ENCODE measurements at places on chromosomes 6 and 20.

DNA sequence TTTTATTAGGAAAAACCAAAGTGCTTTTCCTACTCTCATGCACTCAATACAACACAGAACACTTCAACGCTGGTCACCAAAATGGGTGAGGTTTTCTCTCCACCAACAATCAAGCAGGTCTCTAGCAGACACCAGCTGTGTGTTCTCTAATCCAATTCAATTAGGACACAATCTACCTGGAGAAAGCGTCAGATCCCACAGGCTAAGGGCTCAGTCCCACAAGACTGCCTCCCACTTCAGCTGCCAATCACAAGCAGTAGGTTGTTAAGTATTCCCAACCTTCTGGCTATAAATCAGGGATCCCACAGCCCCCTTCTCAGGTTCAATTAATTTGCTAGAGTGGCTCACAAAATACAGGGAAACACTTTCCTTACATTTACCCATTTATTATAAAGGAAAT, 47.7 kb downstream of the STMND1 start:
- no peak for DNase-seq

DNA sequence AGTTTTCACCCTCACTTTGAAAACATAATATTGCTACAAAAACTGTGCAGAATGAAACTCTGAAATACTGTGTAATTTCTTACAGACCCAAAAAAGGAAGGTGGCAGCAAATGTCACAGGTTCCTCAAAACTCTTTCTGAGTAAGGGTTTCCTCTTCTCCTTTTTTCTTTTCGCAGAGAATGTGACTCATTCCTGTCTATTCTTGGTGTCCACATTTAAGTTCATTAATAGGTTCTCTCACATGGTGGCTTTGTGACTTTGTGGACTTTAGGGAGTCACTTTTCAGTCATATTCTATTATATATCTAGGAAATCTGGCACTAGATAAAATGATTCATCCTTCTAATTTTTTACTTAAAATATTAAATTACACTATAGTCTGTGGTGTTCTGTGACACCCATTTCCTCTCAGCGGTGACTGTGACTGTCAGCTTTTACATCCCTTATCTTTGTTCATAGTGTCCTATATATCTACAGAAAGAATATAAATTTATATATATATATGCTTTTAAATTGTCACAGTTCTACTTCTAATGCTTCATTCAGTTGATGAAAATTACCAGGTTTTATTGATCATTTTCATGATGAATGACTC, 126.8 kb upstream of the HCRTR2 start:
- no peak for DNase-seq

- no peak for DNase-seq
These were observed 24.0 kb downstream of the TSHZ2 start for GRCh38 chr20:52996130-52996529.

- DNase-seq, result no peak
These were observed 73.1 kb downstream of the OPN5 start for GRCh38 chr6:47854971-47855370.

DNA sequence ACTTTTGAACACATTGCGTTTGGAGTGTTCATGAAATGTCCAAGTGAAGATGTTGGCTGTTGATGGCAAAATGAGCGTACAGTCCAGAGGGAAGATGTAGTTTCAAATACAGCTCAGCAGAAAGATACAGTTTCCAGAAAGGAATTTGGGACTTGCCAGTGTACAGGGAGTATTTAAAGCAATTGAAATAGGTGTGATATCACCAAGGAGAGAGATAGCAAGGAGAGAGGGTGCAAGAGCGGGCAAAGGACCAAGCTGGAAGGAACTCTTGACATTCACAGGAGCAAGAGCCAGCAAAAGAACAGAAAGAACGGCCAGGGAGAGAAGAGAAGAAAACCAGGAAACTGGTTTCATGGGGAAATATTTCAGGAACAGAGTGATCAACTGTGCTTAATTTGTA, 47.8 kb downstream of the CARMIL1 start:
- no peak for DNase-seq

DNA sequence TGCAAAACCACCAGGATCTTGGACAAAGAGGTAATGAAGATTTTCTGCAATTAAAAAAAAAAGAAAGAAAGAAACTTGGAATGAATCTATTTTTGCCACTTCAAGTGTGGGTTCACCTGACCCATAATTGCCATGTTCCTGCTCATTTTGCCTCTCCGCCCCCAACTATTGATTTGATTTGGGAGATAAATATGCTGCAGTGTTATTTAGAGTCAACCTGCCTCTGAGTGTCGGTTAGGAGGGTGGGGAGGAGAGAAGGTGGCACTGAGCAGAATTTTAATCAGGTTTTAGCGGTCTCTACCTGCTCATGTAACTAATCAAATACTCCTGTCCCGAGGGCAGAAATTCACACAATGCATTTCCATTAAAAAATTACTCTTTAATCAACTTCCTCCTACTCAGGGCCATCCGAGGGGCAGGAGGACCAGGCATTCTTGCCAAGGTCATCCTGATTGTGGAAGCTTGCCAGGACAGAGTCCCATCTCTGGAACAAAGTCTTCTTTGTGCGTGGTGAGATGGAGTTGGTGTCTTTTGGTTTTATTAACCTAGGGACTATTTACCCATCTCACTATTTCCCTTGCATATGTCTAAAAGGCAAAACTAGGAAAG, 300.1 kb downstream of the CDH26 start:
- DNase-seq, result no peak

DNA sequence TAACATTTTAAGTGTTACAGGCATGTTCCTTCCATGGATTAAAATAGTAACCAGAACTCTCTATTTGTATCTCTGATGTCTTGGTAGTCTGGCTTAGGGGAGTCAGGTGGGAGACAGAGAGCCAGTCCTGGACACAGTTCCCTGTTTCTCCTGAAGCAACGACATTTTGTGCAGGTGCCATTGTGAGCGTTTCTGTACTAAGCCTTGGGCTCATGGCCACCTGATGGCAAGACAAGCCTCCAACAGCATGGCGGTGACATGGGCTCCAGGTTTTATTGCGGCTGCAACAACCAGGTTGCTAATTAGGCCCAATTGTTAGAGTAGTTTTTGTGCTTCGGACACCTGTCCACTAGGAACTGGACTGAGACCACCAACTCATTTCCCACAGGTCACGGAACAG, 105.3 kb downstream of the PRDM13 start:
- DNase-seq, result no peak

GRCh38 chr20:62511300-62511914, 35.6 kb upstream of the GATA5 start:
- DNase-seq, result no peak

- DNase-seq, result no peak
These were observed 52.3 kb downstream of the SOBP start for GRCh38 chr6:107542192-107542668.

DNA sequence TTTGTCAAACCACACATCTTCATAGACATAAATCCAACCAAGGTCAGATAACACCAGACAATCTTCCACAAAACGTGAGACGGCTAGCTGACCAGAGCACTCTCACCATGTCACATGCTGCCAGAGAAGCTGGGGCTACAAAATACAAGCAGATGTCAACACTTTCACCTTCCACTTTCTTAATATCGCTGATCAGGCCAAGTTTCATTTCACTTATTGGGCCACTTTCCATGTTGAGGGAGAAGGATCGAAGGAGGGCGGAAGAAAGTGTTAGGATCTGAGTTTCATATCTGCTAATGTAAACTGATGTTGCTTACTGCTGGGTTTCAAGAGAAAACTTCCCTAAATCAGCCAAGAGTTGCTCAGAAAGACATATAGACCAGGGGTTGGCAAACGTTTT, 177.0 kb upstream of the PRDM1 start:
- DNase-seq, result no peak

GRCh38 chr6:70379473-70380013, 33.8 kb upstream of the FAM135A start:
- DNase-seq, result no peak

GRCh38 chr6:39880594-39880993, 53.7 kb downstream of the MOCS1 start:
- no peak for DNase-seq

- no peak for DNase-seq
These were observed 72.8 kb downstream of the MDGA1 start for GRCh38 chr6:37624606-37625574.

- no peak for DNase-seq
These were observed 40.3 kb upstream of the IL20RA start for GRCh38 chr6:137084865-137085617.

DNA sequence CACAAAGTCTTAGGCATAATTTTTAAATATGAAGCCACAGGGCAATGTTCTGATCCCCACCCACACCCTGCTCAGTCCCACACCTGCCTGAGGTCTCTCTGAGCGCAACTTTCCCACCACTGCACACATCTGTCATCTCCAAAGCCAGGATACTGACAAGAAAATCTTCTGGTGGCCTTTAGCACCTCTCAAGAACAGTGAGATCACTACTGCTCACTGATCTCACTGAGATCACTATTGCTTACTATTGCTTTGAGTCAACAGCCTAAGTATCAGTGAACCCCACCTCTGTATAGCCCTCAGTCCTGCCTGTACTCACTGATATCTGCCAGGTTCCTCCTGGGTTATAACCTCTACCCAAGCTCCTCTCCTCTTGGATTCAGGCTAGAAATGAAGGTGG, 6.4 kb downstream of the TNFRSF21 start:
- DNase-seq, result no peak

- no peak for DNase-seq
These were observed 979 bp upstream of the ABCF1 start for GRCh38 chr6:30570263-30570662.

DNA sequence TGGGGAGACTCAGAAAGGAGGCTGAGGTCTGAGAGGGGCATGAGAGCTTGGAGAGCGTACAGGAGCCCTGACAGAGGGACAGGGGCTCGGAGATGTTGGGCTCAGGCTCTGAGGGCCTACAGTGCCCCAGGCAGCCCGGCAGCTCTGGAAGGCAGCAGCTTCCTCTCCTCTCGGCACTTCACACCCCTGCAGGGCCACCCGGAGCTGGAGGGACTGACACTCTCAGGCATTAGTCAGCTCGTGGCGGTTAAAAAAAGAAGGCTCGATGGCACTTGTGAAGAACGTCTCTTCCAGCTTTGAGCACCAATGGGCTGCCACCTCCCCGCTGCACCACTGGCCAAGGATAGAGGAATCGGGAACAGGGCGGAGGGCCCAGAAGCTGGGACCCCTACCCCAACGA, 62.6 kb upstream of the SIRPA start:
- no peak for DNase-seq

GRCh38 chr6:42136508-42137193, 5.8 kb downstream of the C6orf132 start:
- DNase-seq, result no peak

DNA sequence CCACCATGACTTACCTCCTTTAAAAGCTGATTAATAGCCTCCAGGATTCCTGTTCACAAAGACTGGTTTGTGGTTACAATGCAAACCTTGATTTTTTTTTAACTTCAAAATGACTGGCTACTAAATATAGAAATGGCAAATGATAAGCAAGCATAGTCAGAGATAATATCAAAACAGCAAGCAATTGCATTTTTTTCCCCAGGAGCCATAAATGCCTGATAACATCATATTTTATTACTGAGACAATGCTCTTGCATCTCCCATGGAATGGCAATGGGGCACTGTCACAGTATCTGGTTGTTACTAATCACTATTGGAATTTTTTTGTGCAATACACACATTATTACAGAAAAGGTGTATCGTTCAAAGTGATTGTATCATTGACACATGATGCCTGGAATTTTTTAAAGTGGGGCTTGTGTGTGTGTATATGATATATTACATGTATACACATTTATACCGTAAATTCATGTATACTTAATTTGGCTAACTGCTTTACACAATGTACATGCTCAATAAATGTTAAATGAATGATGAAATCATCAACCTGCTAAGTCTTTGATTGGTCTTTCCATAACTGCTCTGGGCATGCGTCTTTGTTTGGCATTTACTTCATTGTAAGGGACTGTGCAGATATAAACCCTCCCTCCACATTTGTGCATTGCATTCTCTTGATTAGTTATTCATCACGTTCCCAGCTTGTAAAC, 980 bp upstream of the SALL4 start:
- no peak for DNase-seq

DNA sequence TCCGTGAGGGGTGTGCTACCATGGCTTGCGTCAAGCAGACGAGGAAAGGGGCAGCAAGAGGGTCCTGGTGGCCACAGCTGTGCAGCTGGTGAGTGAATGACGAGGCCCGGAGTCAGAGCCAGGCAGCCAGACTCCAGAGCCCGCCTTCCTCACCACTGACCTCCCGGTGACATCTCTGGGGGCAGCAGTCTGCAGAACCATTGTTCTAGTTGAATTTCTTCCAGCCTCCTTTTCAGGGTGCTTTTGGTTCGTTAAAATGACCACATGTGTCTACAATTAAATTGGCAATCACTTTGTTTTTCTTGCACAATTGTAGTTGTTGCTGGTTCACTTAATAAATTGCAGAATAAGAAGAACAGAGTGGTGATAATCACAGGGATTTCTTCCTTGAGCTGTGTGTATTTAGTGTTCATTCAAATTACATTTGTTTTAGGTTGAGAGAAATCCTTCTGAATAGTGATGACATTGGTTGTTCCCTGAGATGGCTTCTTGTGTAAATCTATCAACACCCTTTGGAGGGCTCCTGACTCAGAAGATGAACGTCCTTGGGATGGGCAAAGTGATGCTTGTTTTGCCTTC, 96.4 kb downstream of the TULP4 start:
- no peak for DNase-seq

DNA sequence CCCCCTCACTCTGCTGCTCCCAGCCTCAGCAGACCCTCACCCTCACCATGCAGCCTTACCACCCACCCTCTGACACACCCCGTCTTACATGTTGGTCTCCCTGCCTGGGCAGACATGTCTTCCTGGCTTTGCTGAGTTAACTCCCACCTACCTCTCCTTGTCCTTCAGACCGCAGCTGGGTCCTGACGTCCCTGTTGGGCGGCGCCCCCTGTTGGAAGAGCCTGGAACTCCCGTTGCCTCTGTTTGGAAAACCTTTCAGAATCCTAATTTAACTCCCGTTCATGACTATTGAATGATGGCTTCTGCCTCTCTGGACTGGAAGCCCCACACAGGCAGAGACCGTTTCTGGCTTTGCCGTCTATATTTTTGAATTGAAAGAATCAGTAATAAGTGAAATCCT, 245.1 kb downstream of the MYLK4 start:
- DNase-seq, result no peak

GRCh38 chr20:31543966-31544598, 29.8 kb downstream of the HM13 start:
- DNase-seq, result no peak

GRCh38 chr20:7798176-7798575, 142.1 kb downstream of the HAO1 start:
- DNase-seq, result no peak

- no peak for DNase-seq
These were observed 103.5 kb downstream of the RFPL4B start for GRCh38 chr6:112450663-112451062.

DNA sequence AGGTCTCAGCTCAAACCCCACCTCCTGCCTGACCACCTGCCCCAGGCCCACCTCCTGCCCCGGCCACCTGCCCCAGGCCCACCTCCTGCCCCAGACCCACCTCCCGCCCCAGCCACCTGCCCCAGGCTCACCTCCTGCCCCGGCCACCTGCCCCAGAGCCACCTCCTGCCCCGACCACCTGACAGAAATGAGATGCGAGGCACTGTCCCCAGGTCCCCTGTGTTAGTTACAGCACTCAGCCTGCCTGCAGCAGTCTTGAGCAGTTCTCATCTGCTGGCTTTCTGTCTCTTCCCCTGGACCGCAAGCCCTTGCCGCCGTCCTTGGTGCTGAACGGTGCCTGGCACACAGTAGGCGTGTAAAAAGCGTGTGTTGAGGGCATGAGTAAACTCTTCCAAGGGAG, 79.5 kb downstream of the CDH4 start:
- no peak for DNase-seq

GRCh38 chr20:11540558-11540957, 377.1 kb upstream of the BTBD3 start:
- DNase-seq, result no peak

- no peak for DNase-seq
These were observed 436.8 kb upstream of the AGPAT4 start for GRCh38 chr6:161710698-161711097.
